ENCODE measurements at places on chromosomes 2 and 18.

DNA sequence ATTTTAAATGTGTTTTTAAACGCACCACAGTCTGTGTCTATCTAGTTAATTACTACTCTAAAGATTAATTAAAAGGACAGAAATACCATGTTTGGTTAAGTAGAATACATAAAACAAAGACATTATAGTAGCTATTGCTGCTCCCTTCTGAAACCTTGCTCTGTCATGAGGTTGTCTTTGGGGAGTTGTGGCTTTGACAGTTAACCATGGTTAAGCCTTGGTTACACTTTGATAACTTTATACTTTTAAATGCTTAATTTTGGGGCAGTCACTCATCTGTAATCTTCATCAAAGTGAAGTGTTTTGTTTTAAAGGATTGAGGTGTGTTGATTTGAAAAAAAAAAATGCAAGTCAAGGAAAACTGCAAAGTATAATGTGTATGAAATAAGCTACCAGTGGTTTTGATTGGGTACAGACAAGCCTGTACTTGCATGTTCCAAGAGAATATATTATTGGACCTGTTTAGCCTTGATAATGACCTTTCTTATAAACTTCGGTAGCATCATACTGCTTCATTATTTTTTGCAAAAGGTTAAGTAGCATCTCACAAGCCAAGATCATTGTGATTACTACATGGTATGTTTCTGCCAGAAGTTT, 29.8 kb upstream of the TBR1 start:
- DNase-seq: no peak

DNA sequence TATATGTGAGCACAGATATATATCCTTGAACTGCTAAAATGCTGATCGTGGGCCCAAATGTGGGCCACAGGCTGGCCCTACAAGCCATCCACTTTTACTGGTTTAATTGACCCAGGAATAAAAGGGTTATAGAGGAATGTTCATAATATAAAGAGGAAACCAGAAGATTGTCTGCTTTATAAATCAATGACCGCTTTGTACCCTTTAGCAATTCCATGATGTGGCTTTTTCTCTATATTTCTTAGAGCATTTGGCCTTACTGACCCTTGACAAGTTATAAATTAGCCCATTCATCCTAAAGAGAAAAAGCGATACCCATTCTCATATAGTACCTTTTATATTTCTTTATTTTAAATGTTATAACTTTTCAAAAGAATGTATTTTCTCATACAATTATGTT, 87.1 kb upstream of the ITGA4 start:
- no peak for DNase-seq

DNA sequence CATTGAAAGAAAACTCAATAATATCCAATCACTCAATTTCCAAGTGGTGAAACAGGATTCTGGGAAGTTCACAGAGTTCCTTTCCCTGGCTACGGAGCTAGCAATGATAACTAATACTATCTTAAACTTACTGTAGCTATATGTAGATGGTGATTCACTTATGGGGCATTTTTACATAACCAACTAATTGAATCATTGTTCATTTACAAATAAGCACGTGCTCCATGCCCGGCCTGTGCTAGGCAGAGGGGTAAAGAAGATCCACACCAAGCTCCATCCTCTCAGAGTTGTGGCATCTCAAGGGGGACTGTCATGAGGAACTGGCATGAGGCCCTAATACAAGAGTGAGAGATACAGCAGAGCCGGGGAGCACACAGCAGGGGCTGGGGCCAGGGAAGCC, 176.3 kb downstream of the ANKRD30B start:
- DNase-seq: no peak

GRCh38 chr2:172722481-172722880, 13.2 kb upstream of the RAPGEF4 start:
- no peak for DNase-seq

DNA sequence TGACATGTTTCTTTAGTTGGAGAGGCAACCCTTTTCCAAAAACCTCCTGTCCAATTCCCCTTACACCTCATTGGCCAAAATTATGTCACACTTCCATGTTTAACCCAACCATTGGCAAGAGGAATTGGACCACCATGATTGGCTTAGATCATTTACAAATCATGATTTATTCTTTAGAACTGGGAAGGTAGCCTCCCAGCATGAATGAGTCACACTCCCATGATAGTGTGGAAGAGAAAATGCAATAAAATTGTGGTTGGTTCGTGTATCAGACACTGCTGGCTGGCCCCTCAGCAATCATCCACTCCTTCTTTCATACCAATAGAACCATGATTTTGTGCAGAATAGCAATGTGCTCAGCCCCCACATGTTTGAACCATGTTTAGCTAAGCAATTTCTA, 156.6 kb upstream of the ACVR2A start:
- peak; percentile 18 for DNase-seq

- no peak for DNase-seq
Measured at GRCh38 chr2:237012577-237013267, 73.0 kb upstream of the COPS8 start.

Measured in epithelial cell of prostate (primary cell).